ENCODE measurements at places on chromosomes 1 and 21.
A peak's percentile ranks its signal among the peaks of the same experiment; 100 is the strongest.

- no peak for DNase-seq
Observed at GRCh38 chr21:16196001-16196400, 466.2 kb downstream of the USP25 start.

DNA sequence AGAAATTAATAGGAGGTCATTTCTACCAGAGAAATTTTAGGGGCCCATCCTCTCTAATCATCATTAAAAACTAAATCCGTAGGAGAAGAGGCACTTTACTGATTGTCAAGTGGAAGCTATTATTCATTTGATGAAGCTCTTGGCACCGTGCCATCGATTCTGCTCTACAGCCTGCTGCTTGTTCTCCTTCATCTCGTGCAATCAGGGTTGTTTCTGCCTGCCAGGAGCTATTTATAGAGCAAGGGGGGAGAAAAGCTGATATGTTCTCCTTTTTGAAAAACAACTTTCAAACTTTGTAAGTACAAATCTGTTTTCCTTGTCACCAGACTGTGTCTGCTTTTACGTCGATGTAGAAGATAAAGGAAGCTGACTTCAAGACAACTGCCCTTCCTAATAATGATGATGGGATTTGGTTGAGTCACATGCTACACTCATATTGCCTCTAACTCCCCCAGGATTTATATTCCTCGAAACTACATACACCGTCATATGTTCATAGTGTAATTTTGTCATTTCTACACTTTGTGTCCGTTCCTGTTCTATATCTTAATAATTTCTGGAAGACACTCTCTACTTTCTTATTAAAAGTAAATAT, 169.6 kb upstream of the LHX8 start:
- DNase-seq, result no peak

GRCh38 chr21:25997788-25998611, 172.6 kb downstream of the APP start:
- DNase-seq, result no peak

- no peak for DNase-seq
Observed at GRCh38 chr1:179476484-179476883, 99.3 kb downstream of the NPHS2 start.

DNA sequence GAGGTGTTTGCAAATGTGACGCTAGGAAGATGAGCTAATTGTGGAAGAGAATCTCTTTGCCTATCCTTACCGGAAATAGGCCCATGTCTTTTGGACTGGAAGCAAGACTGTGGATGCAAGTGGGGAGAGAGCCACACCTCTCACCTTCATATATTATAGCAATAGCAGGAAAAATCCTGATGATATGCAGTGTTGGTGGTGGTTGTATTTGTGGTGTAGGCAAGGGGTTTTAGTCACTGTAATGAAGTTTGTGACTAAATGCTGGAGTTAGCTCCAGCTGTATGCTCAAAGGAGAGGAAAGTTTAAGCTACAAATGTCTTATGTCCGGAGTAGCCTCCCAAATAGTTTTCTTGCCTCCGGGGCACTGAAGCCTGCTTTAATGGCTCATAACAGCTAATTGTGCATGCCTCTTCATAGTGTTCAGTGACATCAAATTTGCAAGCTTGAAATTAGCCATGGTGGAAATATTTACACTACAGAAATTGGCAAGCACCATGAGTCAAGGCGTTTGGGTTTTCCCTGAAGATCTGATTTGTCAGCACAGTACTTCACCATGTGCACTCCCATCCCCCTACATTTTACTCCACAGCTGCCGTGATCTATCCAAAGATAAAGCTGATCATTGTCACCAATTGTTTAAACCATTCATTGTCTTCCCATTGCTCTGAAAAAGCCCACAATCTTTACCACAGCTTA, 102.6 kb upstream of the ZNF644 start:
- DNase-seq, result no peak

DNA sequence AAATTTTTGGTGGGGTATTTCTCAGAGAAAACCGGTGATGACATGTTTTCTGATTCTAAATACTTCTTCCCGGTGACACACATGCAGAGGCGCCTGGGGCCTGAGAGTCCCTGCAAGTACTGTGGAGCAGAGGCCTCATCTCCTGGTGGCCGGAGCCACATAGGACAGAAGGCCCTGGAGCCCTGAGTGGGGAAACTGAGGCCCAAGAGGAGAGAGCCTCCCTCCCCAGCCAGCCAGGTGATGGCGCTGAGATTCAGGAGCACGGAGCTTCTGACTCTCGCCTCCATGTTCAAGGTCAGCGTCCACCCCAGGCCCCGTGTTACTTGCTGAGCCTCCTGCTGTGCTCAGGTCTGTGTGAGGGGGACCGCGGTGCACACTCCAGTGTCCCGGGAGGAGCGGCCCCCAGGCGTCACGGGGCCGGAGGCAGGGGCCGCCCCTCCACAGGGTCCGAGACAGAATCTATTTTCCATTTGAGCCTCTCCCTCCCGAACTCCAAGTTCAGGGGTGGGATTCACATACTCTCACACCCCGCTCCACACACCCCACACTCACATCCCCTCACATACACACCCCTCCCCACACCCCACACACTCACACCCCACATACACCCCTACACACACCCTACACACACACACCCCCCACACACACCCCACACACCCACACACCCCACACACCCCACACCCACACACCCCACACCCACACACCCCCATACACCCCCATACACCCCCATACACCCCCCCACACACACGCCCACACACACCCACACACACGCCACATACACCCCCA, 43.8 kb downstream of the SLX9 start:
- DNase-seq, result no peak

GRCh38 chr1:187114792-187115191, 286.0 kb downstream of the PLA2G4A start:
- no peak for DNase-seq

DNA sequence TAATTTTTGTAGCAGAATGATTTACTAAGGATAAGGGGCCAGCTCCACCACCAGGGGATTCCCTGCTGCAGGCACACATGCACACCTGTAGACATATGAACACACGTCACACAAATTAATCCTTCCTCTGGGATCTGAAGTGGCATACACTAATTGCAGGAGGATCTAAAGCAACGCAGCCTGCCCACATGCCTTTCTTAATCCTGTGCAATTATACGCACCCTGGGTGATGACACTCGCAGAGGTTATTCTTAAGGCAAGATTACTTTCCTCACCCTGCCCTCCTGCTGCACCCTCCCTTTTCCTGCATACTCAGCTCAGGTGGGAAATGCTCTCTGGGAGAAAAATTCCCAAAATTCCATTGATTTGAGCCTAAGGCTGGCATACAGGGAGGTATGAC, 7.5 kb upstream of the LORICRIN start:
- DNase-seq, result no peak

DNA sequence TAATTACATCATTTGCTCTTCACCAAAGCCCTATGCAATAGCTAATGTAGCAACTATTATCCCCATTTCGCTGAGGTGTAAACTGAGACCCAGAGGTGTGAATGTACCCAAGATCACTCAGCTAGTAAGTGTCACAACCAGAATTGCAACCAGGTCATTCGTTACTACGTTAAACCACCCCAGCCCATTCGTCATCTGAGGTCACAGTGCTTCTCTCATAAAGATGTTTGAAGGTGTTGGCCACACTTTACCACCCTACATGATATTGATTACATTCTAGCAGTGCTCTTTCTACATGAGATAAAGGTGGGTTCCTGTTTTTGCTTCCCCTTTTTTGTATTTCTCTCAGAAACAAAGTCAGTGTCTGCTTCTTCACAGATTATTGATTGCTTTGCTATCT, 195.3 kb downstream of the ZBTB18 start:
- DNase-seq, result no peak

GRCh38 chr21:38814126-38815059, 8.7 kb downstream of the ETS2 start:
- DNase-seq, result no peak

DNA sequence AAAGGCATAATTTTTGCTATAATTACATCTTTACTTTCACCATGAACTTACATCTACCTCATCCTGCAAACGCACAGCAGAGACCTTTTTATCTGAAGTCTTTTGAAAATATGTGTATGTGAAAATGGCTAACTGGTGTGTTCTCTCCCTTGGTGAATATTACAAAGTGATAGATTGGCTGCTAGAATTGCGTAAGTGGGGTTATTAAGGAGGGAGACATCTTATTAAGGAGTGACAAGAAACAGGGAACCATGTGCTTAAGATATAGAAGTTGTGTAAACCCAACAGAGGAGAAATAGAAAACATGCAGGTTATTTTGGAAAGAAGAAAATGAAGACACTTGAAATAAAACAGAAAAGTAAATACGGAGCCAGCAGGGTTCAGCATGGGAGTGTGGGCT, 7.8 kb downstream of the KCNJ15 start:
- no peak for DNase-seq

DNA sequence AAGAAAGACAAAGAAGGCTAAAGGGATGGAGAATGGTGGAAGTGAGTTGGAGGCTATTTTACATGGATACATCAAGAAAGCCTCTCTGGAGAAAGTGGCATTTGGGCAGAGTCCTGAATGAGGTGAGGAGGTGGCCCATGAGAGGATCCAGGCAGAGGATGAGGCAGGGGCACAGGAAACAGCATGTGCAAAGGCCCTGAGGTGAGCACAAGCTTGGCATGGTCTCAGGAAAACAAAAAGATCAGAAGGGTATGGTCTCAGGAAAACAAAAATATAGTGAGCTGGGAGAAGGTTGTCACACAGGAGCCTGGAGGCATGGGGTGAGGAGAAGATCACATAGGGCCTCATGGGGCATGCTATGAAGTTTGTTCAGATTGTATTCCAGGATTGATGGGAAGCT, 62.1 kb upstream of the F3 start:
- DNase-seq, result no peak

DNA sequence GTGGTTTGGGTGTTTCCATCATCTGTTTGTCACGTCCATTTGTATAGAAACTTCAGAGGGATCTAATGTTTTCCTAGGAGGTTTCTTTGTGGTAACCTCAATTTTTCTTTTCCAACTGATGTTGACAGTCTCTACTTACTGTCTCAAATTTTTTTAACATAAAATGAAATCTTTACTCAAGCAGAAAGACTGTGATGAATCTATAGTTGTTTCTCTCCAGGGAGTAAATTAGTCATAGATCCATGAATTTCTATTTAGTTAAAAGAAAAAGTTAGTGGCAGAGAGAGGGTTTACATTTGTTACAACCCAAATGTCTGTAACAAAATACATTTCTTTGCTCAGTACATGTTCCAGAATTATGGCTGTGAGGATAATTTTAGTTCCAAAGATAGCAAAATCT, 161.6 kb downstream of the DISP1 start:
- DNase-seq, result no peak

- peak; percentile 91 for DNase-seq
Observed at GRCh38 chr1:94258873-94259331, 21.5 kb upstream of the ARHGAP29 start.

DNA sequence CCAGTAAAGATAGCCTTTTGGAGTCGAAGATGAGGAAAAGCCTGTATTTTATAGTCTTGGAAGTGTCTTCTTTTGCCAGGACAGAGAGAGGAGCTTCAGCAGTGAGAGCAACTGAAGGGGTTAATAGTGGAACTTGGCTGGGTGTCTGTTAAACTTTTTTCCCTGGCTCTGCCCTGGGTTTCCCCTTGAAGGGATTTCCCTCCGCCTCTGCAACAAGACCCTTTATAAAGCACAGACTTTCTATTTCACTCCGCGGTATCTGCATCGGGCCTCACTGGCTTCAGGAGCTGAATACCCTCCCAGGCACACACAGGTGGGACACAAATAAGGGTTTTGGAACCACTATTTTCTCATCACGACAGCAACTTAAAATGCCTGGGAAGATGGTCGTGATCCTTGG, at the start of gene VCAM1:
Gene VCAM1, plus strand, starts transcription at position 253 of the 400 bp plus-strand sequence. Its CDS starts 119 bp downstream, at position 372.
- no peak for DNase-seq

- no peak for DNase-seq
Observed at GRCh38 chr1:114113411-114114184, 40.1 kb downstream of the SYT6 start.

DNA sequence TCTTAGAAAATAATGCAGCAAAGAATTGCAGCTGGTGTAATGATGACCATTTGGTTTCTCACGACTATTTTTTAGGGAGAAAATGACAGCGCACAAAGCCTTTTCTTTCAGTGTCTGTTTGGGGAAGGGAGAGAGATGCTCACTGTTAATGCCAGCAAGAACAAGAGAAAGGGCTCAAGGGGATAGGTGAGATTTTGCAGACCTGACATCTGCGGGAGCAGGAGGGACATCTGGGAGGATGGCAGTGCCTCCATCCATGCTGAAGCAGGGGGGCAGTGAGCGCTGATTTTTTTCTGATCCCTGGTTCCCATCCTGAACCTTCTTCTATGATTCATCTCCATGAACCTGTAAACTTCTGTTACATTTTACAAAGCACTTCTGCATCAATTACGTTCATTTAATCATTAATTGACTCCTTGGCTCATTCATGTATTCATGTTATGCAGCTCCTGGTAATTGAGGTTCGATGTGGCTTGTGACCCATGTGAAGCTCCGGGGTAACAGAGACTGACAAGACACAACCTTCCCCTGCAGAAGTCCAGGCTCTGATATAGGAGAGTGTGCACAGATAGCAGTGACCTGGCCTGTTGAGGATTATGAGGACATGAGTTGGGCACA, 595.3 kb downstream of the PTPRU start:
- DNase-seq, result no peak

Measured in GM04504 (cell line).